ENCODE measurements at places on chromosomes 16 and 17.

DNA sequence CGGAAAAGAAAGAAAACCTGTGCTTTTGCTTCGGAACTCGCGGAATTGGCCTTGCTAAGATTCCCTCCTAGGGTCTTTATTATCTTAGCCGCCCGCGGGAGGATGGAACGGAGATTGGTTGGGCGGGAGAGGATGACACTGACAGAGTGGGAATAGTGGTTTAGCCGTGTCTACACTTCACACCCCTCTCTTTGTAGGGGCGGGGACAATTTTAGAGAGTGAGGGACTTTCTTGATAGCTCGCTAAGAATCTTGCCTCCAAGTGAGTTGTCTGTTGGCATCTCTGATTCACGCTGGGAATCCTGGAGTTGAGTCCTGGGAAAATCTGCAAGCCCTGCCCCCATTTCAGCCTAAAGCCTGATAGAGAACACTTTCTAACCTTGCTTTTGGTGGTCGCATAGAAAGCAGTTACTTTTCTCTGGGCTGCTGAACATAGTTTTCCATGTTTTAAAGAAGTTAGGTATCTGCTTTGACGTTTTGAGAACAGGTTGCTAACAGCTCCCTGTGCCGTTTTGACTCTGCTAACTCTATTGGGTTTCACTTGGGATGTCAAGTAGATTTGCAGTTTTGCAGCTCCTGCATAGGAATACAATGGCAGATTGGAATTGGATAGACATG, 697 bp downstream of the NOL11 start:
- DNase-seq, result peak; percentile 42

DNA sequence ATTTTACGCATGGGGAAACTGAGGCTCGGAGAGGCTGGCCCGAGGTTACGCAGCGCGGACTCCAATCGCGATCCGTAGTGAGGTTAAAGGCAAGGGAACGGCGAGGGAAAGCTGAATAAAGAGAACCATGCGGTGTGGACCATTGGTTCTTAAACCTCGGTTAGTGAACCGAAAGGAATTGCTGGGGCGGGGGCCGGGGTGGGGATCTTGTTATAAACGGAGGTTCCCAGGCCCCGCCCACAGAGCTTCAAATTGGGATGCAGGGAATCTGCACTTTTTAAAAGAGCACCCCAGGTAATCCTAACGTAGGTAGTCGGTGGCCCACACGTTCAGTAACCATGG, 524 bp downstream of the IQCK start:
- peak; percentile 49 for DNase-seq

DNA sequence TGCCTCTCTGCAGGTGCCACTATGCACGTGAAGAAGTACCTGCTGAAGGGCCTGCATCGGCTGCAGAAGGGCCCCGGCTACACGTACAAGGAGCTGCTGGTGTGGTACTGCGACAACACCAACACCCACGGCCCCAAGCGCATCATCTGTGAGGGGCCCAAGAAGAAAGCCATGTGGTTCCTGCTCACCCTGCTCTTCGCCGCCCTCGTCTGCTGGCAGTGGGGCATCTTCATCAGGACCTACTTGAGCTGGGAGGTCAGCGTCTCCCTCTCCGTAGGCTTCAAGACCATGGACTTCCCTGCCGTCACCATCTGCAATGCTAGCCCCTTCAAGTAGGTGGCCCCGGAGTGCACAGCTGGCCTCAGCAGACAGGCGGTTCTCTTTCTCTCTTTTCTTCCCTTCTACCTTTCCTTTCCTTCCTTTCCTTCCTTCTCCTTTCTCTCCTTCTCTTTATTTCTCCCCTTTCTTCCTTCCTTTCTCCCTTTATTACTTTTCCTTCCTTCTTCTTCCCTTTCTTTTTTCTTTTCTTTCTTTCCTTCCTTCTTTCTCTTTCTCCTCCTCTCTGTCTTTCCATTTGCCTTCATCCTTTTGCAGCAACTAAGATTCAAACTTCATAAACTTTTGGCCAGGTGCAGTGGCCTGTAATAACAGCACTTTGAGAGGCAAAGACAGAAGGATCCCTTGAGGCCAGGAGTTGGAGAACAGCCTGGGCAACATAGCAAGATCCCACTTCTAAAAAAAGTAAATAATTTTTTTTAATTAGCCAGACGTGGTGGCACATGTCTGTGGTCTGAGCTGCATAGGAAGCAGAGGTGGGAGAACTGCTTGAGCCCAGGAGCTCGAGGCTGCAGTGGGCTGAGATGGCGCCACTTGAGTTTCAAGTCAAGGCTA, 46.7 kb downstream of the SCNN1B start:
- no peak for DNase-seq

DNA sequence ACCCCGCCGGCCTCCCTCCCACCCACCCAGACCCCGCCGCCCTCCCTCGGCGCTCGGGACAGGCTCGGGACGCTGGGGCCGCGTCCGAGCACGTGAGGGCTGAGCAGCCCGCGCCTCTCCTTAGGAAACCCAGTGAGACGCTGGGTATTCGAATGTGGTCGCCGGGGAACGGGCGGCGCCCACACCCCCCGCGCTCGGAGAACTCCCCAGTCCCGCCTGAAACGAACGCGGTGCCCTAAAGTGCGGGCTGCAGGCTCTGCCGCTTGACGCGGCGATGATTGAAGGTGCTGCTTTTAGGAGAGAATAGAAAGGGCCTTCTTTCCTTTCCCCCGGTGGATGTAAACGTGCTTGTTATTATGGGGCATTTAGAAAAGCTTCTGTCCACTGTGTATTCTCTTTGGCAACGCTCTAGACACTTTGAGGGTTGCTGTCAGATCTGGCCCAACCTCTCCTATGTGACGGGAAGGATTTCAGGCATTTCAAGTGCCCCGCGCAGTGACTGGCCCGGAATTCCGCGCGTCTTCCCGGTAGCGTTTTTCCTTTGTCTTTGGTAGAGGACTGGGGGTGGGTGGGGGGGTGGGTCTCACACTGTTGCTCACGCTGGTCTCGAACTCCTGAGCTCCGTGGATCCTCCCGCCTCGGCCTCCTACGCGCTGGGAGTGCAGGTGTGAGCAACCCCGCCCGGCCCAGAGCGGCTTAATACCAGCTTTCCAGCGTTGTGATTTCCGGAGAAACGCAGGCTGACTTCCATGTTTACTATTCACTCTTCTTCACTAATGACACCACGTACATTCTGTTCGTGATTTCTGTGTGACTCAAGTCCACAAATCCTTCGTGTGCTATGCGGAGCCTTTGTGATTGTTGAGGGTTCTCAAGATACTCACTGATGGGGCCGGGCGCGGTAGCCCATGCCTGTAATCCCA, 21.8 kb upstream of the FOXK2 start:
- peak; percentile 66 for DNase-seq

- no peak for DNase-seq
These were observed 27.7 kb downstream of the CNTROB start for GRCh38 chr17:7959503-7960253.

Measured in GM13977 (cell line).